IPS DF 6.9 (cell line): ENCODE measurements at places on chromosomes 5 and 9.

- DNase-seq, result no peak
Observed at GRCh38 chr9:128706671-128707381, 4.5 kb downstream of the PKN3 start.

- no peak for DNase-seq
Observed at GRCh38 chr5:88769165-88769564, 113.8 kb downstream of the MEF2C start.

GRCh38 chr5:16502866-16503265 is 37.3 kb upstream of the ZNF622 start:
- no peak for DNase-seq

GRCh38 chr5:62729675-62730074 is 151.1 kb downstream of the LRRC70 start:
- no peak for DNase-seq

- no peak for DNase-seq
Observed at GRCh38 chr9:115481769-115482168, 363.8 kb upstream of the TNC start.

DNA sequence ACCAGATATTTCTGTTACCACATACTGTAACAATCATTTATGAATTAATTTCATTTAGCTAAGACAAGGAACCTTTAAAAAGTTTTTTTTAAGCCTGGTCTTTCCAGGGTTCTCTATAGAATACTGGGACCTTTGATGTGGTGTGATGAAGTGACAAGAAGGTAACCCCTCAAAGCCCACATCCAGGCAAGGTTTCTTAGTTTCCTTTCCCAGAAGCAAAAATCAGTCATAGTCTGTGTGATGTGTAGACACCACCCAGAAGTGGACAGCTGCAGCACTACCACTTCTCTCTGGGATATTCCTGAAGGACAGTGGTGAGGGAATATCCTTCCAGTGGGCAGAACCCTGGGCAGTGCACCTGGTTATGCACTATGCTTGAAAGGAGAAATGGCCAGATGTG is 115.6 kb downstream of the TTC39B start:
- DNase-seq, result no peak

DNA sequence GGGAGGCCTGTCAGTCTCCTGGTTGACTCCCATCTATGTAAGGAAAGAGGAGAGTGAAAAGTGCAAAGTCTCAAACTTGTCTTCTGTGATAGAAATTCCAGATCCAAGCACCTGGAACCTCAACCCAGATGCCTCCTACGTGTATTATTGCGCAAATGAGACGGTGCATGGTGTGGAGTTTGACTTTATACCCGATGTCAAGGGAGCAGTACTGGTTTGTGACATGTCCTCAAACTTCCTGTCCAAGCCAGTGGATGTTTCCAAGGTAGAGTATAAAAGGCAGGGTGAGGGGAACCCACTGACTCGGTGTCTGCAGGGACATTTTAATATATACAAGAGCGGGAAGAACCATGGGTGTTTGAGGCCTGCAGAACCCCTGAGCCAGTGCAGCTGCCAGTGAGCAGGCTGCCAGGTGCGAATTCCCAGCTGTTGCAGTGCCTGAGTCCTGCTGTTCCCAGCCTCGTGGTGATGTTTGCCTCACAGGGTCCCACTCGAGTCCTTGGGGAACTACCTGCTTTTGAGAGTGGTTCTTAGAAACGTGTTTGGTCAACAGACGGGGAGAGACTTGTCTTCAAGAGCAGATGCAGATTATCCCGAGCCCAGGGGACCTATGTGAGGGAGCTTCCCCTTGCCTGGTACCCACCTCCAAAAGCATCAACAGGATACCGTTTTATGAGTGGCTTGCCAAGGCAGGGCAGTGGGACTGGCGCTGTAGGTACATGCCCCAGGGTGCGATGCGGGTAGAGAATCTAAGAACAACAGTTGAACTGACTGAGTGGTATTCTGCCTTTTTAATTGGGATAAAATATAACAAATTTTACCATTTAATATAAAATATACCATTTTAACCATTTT is 9.5 kb downstream of the PSAT1 start:
- no peak for DNase-seq

DNA sequence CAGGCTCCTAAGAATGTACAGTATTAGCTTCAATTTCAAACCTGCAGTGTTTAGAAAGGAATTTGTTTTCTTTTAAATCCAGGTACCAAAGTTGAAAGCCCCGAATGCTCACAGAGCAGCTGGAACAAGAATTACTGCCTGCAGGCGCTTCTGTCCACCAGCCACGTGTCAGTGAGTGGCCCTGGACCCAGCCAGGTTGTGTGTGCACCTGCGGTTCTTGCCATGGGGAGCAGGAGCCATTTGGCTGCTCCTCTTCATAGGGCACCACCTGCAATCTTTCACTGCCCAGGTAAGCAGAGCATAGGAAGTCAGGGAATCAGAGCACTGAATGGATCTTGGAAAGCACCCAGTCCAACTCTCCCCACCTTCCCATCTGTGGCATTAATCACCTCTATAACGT is 79.5 kb upstream of the PIP5K1B start:
- DNase-seq, result no peak

DNA sequence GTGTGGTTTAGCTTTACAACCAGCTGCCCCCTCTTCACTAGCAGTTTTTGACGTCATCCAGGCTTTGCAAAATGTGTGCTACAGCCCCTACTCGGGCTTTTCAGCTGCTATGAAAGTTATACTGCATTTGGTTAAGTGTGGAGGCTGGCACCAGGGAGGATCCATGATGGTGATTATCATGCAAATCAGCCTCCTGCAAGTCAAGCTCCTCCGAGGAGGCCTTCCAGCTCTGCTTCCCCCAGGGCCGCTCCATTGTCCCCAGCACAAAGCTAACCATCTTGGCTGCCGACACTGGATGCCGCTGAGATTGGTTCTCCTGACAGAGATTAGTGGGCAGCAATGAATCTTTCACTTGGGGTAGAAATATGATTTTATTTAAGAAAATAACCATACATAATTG is 159.6 kb downstream of the NR2F1-AS1 start:
- DNase-seq, result peak; percentile 50

GRCh38 chr5:124906339-124907097 is 160.1 kb upstream of the ZNF608 start:
- DNase-seq, result no peak

DNA sequence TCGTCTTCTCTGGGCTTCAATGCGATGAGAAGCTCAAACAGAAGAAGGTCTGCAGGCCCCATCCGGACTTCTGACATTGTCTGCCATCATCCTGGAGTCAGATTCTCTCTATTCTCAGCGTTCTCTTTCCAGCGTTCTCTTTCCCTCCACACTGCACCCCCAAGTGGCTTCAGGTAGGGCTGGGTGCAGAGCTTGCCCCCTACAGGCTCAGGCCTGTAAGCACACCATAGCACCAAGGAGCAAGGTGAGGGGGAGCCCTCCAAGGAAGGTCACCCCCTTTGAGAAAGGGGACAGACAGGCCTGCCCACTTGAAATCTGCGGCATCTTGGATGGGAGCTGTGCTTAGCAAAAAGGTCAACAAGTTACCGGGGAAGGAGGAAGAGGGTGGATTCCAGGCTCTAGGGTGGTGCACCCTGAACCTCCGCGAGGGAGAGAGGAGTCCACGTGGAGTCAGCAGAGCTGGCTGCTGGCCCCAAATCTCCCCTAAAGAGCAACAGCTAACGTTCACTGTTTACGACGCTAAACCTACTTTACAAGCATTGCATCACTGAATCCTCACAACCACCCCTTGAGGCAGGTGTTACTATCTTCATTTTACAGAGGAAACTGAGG is 27.5 kb downstream of the GPX3 start:
- no peak for DNase-seq

DNA sequence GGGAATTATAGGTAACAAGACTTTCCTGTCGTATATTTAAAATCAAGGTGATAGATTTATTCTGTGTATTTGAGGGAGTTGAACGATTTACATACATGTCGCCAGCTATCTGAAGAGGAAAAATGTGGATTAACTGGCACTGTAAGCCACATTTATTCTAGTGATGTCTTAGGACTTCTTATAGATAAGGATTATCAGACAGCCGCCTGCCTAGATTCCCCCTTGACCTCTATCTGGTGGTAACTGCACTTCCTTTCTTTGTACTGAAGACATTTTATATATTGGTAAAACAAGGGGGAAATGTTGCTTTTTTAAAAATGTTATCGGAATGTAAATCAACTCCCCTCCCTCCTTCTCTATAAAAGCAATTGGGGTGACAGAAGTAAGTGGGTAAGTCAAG is 39.3 kb upstream of the F2RL2 start:
- DNase-seq, result no peak

DNA sequence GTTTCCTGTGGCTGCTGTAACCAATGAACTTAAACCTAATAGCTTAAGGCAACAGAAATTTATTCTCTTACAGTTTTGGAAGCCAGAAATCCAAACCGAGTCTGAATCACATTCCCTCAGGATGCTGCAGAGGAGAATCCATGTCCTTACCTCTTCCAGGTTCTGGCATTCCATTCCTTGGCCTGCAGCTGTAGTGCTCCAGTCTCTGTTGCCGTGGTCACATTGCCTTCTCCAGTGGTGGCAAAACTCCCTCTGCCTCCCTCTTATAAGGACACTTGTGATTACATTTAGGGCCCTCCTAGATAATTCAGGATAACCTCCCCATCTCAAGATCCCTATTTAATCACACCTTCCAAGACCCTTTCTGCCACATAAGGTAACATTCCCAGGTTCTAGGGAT is 88.7 kb upstream of the SHB start:
- DNase-seq, result no peak

GRCh38 chr5:78661044-78661443 is 12.5 kb upstream of the LHFPL2 start:
- DNase-seq, result no peak

DNA sequence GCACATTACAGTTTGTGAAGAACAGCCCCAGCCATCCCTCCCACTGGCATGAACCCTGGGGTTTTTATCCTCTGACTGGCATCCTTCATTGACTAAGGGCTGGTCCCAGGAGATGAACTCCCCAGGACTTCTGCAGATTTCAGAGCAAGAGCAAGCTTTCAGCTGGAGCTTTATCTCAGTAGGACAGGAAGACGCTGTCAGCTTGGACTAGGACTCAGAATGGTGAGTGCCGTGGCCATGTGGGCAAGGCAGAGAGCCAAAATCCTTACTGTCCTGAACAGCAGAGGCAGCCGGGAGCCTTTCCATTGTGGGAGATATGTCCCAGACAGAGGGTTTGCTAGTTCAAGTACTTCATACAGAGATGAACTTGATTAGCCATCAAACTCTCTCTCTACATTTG is 3.2 kb upstream of the ACOT12 start:
- no peak for DNase-seq

- no peak for DNase-seq
Observed at GRCh38 chr9:37593883-37594448, 1.6 kb upstream of the TOMM5 start.

DNA sequence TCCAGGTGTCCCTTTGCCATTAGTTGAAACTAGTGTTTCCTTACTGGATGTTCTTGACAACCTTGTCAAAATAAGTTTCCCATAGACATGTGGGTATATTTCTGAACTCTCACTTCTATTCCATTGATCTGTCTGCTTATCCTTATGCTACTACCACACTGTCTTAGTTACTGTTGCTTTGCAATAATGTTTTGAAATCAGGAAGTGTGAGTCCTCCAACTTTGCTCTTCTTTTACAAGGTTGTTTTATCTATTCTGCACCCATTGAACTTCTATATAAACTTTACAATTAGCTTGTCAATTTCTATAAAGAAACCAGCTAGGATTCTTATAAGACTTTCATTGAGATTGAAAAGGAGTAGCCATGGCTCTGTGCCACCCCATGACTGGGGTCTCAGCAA is 24.3 kb downstream of the CD14 start:
- DNase-seq, result no peak

DNA sequence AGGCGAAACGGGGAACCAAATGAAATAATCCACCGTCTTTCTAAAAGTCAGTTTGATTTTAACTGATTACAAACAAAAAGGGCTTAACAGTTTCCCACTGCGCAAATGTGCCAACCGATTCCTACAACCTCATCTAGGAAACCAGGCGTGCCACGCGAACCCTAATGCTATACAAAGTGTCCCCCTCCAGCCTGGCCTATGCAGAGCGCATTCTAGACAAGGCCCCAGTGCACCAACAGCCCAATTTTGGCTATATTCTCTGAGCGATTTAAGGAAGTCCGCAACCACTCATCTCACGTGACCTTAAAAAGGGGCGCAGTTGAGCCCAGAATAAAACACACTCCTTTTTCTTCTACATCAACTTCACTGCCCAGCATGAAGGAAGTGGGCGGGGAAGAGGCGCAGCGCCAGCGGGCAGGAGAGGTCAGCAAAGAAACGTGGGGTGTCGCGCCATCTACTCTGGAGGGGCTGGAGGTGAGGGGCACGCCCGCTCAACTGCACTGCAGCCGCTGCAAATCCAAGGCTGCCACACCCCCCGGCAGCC is 779 bp downstream of the FAM13B start:
- DNase-seq, result no peak

DNA sequence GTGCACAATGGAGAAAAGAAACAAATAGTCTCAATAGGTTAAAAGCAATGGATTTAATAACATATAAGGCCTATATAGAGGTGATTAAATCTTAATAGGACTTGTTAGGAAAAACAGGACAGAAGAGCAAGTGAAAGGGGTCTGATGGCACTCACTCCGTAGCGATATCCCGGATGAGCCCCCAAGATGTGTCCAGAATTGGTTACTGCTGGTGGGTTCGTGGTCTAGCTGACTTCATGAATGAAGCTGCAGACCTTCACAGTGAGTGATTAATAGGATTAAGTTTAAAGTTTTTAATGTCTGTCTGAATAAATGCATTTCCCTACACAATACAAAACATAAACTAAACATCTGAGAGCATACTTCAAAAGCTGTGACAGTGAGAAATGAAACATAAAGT is 110.4 kb upstream of the FAM174A start:
- DNase-seq, result no peak

DNA sequence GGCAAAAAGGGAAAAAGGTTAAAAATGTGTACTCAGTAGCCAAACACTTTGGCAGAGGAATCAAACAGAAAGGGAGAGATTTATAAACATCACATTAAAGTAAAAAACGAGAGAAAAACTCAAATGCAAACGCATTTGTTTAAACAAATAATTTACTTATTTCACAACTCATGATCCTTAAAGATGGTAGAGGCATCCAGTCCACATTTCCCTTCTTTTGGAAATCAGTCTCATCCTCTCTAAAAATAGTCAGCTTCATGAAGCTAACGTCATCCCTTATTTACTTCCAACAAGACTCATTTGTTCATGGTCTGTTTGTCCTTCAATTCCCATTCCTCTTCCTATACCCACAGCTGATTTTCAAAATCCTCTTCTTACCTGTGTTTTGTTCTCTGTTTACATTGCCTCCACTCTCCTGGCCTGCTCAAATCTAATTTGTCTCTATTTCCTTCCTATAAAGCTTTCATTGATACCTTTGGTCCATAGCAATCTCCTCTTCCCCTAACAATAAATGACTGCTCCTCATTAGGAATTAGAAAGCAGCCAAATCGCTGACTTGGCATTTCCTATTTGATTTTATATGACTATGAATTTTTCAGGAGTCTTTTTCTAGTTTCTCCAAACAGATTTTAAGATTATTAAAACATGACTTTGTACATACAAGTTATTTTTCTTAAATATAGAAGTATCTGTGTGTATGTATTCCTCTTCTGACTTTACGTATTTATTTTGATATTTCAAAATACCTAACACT is 805.3 kb downstream of the TLE1 start:
- no peak for DNase-seq
